ENCODE measurements at places on chromosomes 4 and X.

DNA sequence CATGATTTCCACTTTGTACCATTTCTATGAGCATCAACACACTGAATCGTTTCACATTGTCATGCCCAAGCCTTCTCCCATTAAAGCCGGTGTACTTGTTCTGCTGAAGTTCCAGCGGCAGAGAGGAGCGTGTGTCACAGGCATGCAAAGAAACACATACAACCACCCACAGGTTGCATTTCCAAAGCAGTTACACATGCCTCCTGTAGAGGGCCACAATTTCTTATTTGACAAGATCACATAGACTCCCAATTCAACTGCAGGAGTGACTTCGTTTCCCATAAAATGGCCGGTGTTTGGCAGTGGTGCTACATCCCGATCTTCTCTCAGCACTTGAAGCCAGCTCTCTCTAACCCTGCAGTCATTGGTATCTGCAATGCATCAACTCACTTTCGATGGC, 992.6 kb downstream of the NLGN4X start:
- no peak overlapping the region for H3K4me3 ChIP-seq
- no peaks in the 10 kb centered on the region for H3K27me3 ChIP-seq
- H3K4me1 ChIP-seq = no peaks in the 10 kb centered on the region

- H3K27me3 ChIP-seq = no peaks in the 10 kb centered on the region
- no peak for DNase-seq
- peaks cover 6% of the 10 kb centered on the region for H3K36me3 ChIP-seq
- H3K4me1 ChIP-seq = peaks cover 20% of the 10 kb centered on the region
These were observed 1.5 kb downstream of the AIMP1 start for GRCh38 chr4:106317815-106318214.

GRCh38 chr4:15725608-15726007, 22.7 kb downstream of the BST1 start:
- H3K27me3 ChIP-seq = no peaks in the 10 kb centered on the region
- no peak overlapping the region for H3K27ac ChIP-seq

GRCh38 chrX:37796310-37796709, 16.5 kb downstream of the CYBB start:
- peaks cover 2% of the 10 kb centered on the region for H3K27me3 ChIP-seq
- no peak overlapping the region for H3K27ac ChIP-seq
- no peak overlapping the region for H3K4me3 ChIP-seq
- no peak for DNase-seq

GRCh38 chr4:189029976-189030504, 890.8 kb downstream of the TRIML1 start:
- peaks cover 1% of the 10 kb centered on the region for H3K4me1 ChIP-seq
- H3K27ac ChIP-seq = no peak overlapping the region
- DNase-seq = no peak
- H3K27me3 ChIP-seq = no peaks in the 10 kb centered on the region
- no peak overlapping the region for H3K4me3 ChIP-seq

GRCh38 chrX:9785254-9785943, 830 bp upstream of the SHROOM2 start:
- DNase-seq = no peak
- H3K27me3 ChIP-seq = no peaks in the 10 kb centered on the region
- H3K4me3 ChIP-seq = peak overlapping the region; percentile 44
- H3K36me3 ChIP-seq = no peaks in the 10 kb centered on the region

- H3K4me1 ChIP-seq = no peaks in the 10 kb centered on the region
- no peaks in the 10 kb centered on the region for H3K36me3 ChIP-seq
- no peak for DNase-seq
- peaks cover 41% of the 10 kb centered on the region for H3K27me3 ChIP-seq
- H3K4me3 ChIP-seq = no peak overlapping the region
These were observed 34.9 kb upstream of the NFKB1 start for GRCh38 chr4:102466298-102466697.

DNA sequence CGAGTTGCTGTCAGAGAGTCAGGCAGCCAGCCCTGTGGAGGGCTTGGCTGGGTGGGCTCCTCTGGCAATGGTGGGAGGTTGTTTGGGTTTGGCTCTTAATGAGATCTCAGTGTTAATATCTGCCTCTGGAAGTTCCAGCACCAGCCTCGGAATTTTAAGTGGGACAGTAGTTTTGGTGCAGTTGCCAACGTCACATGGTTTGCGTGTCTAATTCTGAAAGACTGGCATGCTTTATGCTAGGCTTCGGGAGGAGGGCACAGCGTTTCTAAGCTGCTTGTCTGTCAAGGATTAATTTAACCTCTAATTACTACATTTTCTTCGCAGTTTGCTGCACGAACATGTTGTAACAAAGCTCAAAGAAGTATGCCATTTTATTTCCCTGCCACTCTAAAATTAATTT, 9.2 kb downstream of the MAMLD1 start:
- no peaks in the 10 kb centered on the region for H3K27me3 ChIP-seq
- no peaks in the 10 kb centered on the region for H3K36me3 ChIP-seq
- peaks cover 16% of the 10 kb centered on the region for H3K4me1 ChIP-seq
- no peak for DNase-seq
- H3K4me3 ChIP-seq = no peak overlapping the region

- no peak overlapping the region for H3K4me3 ChIP-seq
- no peak overlapping the region for H3K27ac ChIP-seq
These were observed 13.6 kb downstream of the TLR6 start for GRCh38 chr4:38842994-38843393.

DNA sequence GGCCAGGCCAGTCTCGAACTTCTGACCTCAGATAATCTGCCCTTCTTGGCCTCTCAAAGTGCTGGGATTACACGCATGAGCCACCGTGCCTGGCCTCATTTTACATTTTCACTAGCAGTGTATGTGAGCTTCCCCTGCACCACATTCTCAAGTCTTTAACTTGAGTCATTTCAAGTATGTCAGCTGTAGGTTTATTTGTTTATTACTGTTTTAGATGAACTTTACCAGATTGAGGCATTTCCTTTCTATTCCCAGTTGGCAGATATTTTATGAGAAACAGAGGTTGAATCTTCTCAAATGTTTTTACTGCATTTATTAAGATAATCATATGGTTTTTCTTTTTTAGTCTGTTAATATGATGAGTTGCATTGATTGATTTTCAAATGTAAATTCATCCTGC, 114.6 kb upstream of the SH3RF1 start:
- DNase-seq = no peak
- peaks cover 8% of the 10 kb centered on the region for H3K36me3 ChIP-seq
- H3K27me3 ChIP-seq = no peaks in the 10 kb centered on the region
- H3K27ac ChIP-seq = peak overlapping the region; percentile 48

GRCh38 chrX:76555816-76556215, 128.3 kb downstream of the MAGEE1 start:
- no peak for DNase-seq
- no peaks in the 10 kb centered on the region for H3K4me1 ChIP-seq
- H3K27me3 ChIP-seq = no peaks in the 10 kb centered on the region
- no peak overlapping the region for H3K27ac ChIP-seq
- no peaks in the 10 kb centered on the region for H3K36me3 ChIP-seq

- no peak for DNase-seq
- H3K27ac ChIP-seq = no peak overlapping the region
- H3K27me3 ChIP-seq = no peaks in the 10 kb centered on the region
- H3K4me1 ChIP-seq = no peaks in the 10 kb centered on the region
- no peak overlapping the region for H3K4me3 ChIP-seq
These were observed 16.4 kb upstream of the ACE2 start for GRCh38 chrX:15617111-15617510.

- peaks cover 8% of the 10 kb centered on the region for H3K4me1 ChIP-seq
- H3K4me3 ChIP-seq = no peak overlapping the region
- no peaks in the 10 kb centered on the region for H3K36me3 ChIP-seq
- DNase-seq = peak; percentile 69
- H3K27ac ChIP-seq = no peak overlapping the region
These were observed 11.2 kb upstream of the SHOX start for GRCh38 chrX:619451-619811.

- H3K27ac ChIP-seq = peak overlapping the region; percentile 76
- peaks cover 21% of the 10 kb centered on the region for H3K4me1 ChIP-seq
- H3K4me3 ChIP-seq = peak overlapping the region; percentile 78
- peaks cover 2% of the 10 kb centered on the region for H3K27me3 ChIP-seq
These were observed 35.9 kb upstream of the GRPEL1 start for GRCh38 chr4:7103607-7104365.

DNA sequence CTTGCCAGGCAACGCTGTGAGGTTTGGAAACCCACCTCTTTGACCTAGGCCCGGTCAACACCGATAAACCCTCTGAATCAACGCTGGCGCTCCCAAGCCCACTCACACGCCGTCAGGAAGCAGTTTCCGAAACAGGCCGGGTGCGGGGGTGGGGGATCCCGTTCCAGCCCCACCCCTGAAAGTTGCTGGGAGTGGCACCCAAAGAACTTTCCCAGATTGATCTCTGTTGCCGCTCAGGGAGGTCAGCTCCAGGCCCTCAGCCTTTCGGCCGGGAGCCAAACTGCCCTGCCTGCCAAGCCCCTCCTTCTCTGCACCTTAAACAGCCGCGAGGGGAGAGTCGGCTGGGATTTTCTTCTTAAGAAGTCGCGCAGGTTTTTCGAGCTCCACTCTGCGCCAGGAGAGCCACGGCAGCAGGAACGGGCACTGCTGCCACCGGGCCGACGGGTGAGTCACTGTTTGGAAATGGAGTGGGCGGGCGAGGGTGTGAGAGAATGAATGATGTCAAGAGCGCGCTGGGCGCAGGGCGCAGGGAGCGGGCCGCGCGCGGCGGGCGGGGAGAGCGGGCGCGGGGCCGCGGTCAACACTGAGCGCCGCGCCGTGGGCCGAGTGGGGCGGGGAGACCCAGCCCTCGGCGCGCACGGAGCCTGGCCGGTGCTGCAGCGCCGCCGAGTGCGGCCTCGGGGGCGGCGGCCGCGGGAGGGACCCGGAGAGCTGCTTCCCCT, at the start of gene SGMS2:
Gene SGMS2 (plus strand): TSS at position 583 of the 722 bp plus-strand sequence. CDS start 70,622 bp downstream, outside the sequence.
- H3K4me1 ChIP-seq = peaks cover 28% of the 10 kb centered on the region
- H3K36me3 ChIP-seq = no peaks in the 10 kb centered on the region
- H3K27ac ChIP-seq = peak within 1 kb of the TSS; percentile 98
- DNase-seq = peak; percentile 94
- no peaks in the 10 kb centered on the region for H3K27me3 ChIP-seq
- peak within 1 kb of the TSS; percentile 96 for H3K4me3 ChIP-seq

DNA sequence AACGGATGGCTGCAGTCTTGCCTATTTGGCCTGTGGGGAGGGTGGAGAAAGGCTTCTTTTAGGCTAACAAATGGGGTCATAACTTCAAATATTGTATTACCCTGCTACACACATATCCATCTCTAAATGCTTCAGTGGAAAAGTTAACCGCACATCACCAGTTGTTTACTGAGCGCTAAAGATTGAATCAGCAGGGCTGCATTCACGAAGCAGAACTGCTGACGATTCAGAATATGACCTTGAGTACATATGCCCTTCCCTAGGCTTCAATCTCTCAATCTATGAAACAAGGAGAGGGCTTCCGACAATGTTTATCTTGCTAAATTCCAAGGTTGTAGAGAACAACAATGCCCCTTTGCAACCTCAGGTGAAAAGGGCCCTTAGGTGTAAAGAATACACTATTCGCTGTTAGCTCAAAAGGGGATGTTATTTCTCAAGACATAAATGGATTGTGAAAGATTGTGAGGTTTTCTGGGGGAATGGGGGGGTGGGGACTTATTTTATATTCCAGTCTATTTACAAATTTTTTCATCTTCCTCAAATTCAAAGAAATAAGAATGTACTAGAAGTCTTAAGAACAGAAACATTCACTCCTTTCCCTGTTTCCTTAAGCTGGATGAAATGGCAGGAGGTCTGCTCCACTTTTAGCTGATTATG, 2.6 kb upstream of the ATP6AP2 start:
- no peak overlapping the region for H3K27ac ChIP-seq
- H3K27me3 ChIP-seq = no peaks in the 10 kb centered on the region
- DNase-seq = no peak
- H3K4me3 ChIP-seq = no peak overlapping the region
- no peaks in the 10 kb centered on the region for H3K36me3 ChIP-seq
- peaks cover 8% of the 10 kb centered on the region for H3K4me1 ChIP-seq

DNA sequence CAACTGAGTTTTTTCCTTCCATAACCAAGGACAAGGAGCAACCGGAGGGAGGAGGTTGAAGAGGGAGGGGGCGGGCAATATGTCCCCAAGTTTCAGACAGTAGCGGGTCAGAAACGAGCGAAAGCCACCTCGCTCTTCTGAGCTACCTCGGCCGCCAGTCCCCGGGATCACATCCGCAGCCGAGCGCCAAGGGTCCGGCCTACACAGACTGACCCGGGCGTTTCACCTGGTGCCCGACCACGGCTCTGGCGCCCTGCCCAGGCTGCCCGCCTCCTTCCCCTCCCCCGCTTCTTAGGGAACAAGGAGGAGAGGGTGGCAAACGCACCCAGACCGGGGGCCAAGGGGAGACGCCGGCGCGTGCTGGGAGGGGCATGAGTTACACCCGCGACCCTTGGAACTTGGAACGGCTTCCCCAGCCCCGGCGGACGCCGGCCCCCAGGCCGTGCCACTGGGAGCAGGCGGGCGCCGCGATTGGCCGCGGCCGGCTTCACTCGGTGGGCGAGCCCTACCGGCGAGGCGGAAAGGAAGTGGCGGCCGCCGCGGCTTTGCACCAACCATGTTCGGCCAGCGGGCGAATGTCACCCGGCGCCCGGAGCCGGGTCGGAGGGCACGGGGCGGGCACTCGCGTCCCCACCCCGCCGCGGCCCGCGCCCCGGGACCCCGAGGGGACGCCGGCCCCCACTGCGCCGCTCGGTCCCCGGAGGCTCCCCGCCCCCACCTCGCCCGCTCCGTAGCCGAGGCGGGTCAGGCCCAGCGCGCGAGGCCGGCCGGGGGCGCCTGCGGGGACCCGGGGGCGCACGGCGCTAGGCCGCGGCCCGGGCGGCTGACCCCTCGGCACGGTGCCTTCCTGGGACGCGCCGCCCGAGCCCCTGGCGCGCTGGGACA, 1.5 kb downstream of the IRF2 start:
- no peaks in the 10 kb centered on the region for H3K27me3 ChIP-seq
- H3K4me1 ChIP-seq = peaks cover 28% of the 10 kb centered on the region
- peaks cover 5% of the 10 kb centered on the region for H3K36me3 ChIP-seq
- peak; percentile 90 for DNase-seq

- DNase-seq = no peak
- peaks cover 26% of the 10 kb centered on the region for H3K4me1 ChIP-seq
- peak overlapping the region; percentile 78 for H3K4me3 ChIP-seq
These were observed 788 bp downstream of the SHROOM2 start for GRCh38 chrX:9786798-9787635.

DNA sequence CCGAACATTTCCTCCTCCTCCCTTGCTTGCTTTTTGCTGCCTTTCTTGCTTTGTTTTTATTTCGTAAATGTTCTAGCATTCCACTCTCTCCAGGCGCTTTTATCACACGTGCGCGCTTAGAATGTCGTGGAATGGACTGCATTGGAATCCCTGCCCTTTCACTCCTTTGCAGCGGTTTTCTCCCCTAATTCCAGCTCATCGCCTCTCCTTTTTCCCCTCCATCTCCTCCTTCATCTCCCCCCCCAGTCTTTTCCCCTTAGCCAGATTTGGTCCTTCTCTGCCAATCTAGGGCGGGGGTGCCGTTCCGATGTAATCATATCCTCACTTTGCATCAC, 579 bp downstream of the OGT start:
- H3K4me3 ChIP-seq = peak overlapping the region; percentile 92
- H3K27me3 ChIP-seq = no peaks in the 10 kb centered on the region
- H3K4me1 ChIP-seq = peaks cover 33% of the 10 kb centered on the region
- H3K36me3 ChIP-seq = no peaks in the 10 kb centered on the region

GRCh38 chr4:1072830-1073446, 40.4 kb downstream of the RNF212 start:
- DNase-seq = no peak
- H3K4me1 ChIP-seq = peaks cover 3% of the 10 kb centered on the region
- no peak overlapping the region for H3K4me3 ChIP-seq
- peaks cover 25% of the 10 kb centered on the region for H3K27me3 ChIP-seq
- no peaks in the 10 kb centered on the region for H3K36me3 ChIP-seq
- H3K27ac ChIP-seq = no peak overlapping the region

- peak; percentile 63 for DNase-seq
- peak overlapping the region; percentile 29 for H3K4me3 ChIP-seq
- H3K4me1 ChIP-seq = peaks cover 5% of the 10 kb centered on the region
- no peak overlapping the region for H3K27ac ChIP-seq
- no peaks in the 10 kb centered on the region for H3K36me3 ChIP-seq
- peaks cover 66% of the 10 kb centered on the region for H3K27me3 ChIP-seq
These were observed 957 bp downstream of the PPP2R2C start for GRCh38 chr4:6471307-6472007.

Data from osteocyte (in vitro differentiated cells).